ENCODE measurements at places on chromosomes 7 and 10.

DNA sequence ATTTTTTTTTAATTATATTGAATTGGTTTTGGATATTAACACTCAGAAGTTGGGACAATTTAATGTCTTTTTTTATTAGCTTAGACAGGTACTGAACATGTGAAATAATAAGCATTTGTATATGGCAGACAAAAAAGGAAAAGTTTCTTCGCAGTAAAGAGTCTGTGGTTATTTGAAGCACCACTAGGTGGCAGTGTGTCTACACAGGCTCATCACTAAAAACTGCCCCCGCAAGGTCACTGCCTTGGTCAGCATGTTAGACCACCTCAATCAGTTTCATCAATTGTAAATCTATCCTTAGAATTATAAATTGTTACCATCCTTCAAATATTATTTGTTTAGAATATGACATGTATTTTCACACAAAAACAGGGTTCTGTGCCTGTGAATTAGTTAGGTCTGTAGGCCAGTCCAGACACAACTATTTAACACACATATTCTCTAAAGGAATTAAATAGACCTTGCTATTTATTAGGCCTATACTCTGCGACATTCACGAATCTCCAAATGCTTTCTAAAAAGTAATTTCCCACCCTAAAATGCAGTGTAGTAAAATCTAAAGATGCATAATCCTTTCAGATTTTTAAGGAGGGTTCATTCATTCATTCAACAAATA is 17.0 kb downstream of the PNLIPRP3 start:
- DNase-seq: peak; percentile 12

DNA sequence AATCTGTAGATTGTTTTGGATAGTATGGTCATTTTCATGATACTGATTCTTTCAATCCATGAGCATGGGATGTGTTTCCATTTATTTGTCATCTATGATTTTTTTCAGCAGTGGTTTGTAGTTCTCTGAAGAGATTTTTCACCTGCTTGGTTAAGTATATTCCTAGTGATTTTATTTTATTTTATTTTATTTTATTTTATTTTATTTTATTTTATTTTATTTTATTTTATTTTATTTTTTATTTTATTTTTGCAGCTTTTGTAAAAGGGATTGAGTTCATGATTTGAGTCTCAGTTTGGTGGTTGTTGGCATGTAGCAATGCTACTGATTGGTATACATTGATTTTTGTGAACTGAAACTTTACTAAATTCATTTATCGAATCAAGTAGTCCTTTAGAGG is 404.2 kb downstream of the SDK1 start:
- DNase-seq: no peak

GRCh38 chr10:43885842-43886241 is 237.2 kb upstream of the ZNF32 start:
- DNase-seq: no peak

- no peak for DNase-seq
These were observed 18.1 kb upstream of the TRIM8 start for GRCh38 chr10:102626026-102626685.

- no peak for DNase-seq
These were observed 122.7 kb upstream of the ADCY1 start for GRCh38 chr7:45451342-45452035.

DNA sequence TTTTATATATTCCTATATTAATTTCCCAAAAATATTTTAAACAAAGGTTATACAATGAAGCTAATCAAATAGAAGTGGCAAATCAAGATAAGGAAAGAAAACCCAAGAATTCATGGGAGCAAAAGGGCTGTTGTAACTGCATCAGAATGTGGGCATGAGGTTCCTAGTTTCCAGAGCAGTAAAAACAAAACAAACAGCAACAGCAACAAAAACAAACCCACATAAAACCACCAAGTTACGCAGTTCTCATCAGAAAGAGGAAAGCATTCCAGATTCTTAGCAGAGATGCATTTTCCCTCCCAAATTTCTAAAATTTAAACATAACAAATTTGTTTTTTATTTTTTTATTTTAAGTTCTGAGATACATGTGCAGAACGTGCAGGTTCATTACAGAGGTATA is 34.8 kb upstream of the MSMB start:
- DNase-seq: no peak

- no peak for DNase-seq
These were observed 135.0 kb downstream of the RALA start for GRCh38 chr7:39758234-39758970.

DNA sequence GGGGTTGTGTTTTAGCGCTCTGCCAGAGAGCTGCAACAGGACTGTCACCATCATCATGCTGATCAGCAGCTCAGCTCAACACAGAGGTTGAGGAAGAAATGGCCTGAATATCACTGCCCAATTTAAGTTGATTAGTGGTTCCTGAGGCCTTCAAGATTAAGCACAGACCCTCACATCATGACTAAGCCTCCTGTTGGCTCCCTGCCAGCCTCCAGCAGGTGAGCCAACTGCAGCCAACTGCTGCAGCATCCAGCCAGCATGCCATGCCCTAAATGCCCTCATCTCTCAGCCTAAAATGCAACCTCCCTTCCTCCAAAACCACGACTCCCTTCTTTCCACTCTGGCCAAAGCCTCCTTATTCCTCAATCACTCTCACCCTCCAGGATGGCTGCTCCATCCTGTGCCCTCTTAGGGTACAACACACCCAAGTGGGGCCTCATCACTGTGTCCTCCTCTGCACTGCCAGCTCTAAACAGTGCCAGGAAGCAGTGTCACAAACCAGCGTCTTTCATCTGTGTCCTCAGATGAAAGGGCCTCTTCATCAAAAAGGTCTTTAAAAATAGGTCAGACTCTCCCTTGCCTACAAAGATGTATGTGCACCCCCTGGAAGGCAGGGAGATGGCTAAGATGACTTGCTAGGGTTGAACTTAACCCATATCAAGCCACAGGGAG is 259.3 kb downstream of the ZEB1 start:
- no peak for DNase-seq
